ENCODE measurements at places on chromosomes 3 and 15.
A peak's percentile ranks its signal among the peaks of the same experiment; 100 is the strongest.

- no peak for DNase-seq
Observed at GRCh38 chr3:82462977-82463376, 701.5 kb upstream of the GBE1 start.

DNA sequence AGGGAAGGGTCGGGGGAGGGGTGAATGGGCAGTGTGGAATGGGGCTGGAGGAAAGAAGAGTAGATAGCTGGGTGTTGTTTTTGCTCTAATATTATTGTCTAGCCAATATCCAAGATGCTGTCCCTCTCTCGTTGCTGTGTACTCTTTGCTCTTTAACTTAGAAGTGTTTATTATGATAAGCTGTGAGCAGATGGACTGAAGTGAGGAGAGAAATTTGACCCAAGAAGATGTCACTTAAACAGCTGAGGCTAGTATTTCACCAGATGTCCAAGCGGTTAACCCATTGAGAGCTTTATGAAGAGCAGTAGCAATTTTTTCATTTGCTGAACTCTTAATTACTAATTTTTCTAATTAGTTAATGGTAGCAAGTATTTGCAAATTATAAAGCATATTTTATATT, 212.2 kb upstream of the TP63 start:
- no peak for DNase-seq

GRCh38 chr15:41513506-41514227, at the start of gene LTK:
TSS of gene LTK (minus strand) at chr15:41513827. CDS start at chr15:41513709, 118 bp downstream.
- DNase-seq = no peak

- no peak for DNase-seq
Observed at GRCh38 chr3:125280668-125281361, 68.3 kb upstream of the SLC12A8 start.

GRCh38 chr15:90336705-90337141, 15.4 kb upstream of the ZNF774 start:
- DNase-seq = no peak

DNA sequence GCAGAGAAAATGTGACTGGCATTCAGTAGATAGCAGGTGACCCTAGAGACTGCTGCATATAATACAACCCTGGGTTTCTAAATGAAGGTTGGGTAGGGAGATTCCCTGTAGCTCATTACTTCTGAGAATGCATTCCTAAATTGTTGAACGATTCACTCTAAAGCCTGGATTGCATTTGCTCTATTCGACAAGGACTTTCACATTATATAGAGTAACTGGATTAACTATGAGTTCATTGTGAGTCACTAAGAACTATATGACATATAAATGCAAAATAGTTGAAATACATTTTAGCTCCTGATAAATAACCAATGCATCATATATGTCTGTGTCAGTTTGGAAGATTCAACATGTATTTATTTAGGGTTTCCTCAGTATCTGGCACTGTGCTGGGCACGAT, 294.7 kb upstream of the CCDC54 start:
- DNase-seq = no peak

GRCh38 chr3:138456961-138457862, 22.8 kb downstream of the ESYT3 start:
- no peak for DNase-seq

- DNase-seq = no peak
Observed at GRCh38 chr3:65642883-65643282, 395.8 kb downstream of the MAGI1 start.

DNA sequence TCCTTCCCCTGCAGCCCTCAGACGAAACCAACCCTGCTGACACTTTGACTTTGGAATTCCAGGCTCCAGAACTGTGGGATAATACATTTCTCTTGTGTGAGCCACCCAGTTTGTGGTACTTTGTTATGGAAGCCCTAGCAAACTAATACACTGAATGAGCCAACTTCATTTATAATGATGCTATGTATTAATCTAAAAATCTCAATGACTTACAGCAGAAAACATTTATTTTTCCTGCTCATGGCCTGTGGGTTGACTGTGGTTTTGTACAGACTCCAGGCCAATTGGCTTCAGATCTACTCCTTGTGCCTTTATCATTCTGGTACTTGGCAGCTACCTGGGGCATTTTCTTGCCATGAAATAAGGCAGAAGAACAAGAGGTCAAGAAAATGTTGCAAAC, 152.4 kb downstream of the EBLN2 start:
- DNase-seq = no peak

- peak; percentile 49 for DNase-seq
Observed at GRCh38 chr3:184129012-184129411, 6.1 kb upstream of the EIF2B5 start.

- no peak for DNase-seq
Observed at GRCh38 chr3:154749514-154749913, 319.5 kb upstream of the GPR149 start.

GRCh38 chr3:69088063-69088462, 3.3 kb downstream of the ARL6IP5 start:
- DNase-seq = no peak

- no peak for DNase-seq
Observed at GRCh38 chr3:38722781-38723568, 73.5 kb upstream of the SCN5A start.

- DNase-seq = no peak
Observed at GRCh38 chr3:102926618-102927017, 491.8 kb downstream of the ZPLD1 start.

DNA sequence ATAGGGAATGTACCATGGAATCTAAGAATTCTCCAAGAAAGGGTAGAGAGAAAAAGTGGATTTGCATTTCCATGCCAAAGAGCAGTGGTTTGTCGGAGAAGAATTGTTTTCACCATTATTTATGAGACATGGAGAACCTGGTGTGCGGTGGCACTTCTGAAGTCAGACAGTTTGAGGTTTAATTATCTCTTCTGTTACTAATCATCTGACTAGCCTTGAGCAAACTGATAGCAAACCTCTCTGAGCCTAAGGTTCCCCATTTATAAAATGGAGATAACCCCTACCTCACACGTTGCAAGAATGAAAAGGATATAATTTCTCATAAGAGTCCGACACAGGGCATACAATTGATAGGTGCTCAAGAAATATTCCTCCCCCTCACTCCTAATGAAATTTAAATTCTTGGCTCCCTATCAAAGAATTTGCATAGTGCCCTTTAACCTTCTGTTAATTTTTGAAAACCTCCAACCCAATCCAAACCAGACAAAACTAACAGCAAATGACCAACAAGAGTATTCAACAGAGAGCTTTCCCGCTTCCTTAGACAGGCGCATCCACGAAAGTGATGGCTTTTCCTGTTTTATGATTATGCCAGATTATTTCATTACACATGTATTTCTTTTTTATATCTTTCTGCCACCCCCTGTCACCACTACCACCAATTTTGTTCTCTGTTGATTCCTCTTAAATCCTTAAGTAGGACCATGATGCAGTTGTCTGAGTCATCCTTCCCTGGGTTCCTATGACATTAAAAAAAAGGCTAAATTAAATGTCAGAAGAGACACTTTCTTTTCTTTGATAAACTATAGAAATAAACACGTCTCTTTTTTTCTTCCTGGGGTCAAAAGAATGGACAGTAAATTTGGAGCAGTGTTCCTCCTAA, 28.5 kb downstream of the TMEM212 start:
- no peak for DNase-seq

- no peak for DNase-seq
Observed at GRCh38 chr3:50410185-50410584, 50.9 kb upstream of the TMEM115 start.

DNA sequence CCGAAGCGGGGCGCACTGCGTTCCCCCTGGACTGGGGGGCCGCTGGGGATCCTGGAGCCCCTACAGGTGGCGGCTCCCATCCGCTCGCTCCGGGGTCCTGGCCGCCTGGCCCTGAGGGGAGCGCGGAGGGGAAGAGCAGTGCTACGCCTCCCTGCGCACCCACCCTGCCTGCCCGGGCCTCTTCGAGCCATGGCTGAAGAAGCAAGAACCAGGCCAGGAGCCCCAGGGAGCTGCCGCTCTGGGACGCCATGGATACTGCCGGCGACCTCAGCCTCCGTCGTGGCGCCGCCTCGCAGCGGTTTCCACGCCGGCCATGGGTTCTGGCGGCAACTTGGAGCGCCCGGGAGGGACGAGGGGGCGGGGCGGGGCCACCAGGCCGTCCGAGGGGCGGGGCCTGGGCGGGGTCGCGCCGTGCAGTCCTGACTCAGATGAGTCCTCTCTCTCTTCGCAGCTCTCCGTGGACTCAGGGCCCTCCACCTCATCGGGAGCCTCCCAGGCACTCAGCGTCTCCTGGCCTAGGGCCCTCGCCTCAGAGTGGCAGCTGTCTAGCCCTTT, 50.9 kb downstream of the MYL3 start:
- DNase-seq = peak; percentile 73

DNA sequence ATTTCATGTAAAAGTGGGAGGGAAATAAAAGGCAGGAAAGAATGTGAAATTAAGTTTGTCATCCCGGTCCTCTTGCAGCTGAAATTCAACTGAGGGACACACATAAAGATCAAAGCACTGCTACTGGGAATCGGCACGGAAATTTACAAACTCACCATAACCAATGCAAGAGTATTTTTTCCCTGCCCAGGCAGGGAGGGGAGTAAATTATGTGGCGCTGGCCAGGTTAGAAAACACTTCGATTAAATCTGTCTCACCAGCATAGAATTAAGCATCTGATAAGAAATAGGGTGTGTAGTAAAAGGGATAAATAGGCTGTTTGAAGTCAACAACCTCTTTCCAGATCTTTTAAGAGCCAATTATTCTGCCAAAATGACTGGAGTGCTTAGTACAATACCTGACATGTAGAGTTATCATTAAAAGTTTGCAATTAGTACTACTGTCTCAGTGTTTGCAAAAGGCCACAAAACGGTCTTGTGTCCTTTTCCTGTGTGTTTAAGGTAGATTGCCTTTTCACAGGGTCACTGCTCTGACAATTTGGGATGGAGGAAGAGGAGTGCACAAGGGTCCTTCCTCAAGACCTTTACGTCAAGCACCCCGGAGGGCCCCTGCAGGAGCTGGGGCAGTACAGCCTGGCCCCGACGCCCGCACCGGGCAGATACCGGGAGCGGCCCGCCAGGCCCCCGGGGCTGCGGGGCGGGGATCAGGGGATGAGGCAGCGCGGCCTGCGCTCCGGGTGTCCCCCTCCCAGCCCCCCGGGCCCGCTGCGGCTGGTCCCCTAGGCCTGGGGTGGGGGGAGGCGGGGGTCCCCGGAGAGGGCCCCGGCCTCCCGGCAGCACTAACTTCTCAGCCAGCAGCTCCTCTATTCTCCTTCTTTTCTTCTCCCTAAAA, 651 bp downstream of the UBA3 start:
- DNase-seq = no peak

DNA sequence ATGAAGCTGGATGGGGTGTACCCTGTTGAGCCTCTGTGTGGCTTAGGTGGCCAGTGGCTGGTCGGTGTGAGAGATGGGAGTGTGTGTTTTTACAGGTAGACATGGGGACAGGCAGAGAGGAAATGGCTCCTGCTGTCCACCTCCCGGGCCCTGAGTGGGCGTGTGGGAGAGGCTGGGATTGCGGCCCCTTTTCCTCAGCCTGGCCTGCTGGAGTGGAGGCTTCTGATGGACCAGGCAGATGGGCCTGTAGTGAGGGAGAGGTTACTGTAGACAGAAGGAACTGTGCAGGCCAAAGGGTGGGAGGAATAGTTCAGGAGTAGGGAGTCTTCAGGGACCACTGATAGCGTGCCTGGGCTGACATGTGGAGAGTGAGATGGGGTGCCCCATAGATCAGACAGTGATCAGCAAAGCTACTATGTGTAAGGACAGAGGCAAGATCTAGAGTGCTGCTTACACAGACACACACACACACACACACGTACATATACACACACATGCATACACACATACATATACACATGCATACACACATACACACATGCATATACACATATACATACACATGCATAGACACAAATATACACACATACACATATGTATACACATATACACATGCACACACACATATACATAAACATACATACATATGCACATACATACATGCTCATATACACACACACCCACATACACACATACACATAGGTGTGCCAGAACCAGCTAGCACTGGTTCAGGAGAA, 26.4 kb downstream of the ACAA1 start:
- no peak for DNase-seq

DNA sequence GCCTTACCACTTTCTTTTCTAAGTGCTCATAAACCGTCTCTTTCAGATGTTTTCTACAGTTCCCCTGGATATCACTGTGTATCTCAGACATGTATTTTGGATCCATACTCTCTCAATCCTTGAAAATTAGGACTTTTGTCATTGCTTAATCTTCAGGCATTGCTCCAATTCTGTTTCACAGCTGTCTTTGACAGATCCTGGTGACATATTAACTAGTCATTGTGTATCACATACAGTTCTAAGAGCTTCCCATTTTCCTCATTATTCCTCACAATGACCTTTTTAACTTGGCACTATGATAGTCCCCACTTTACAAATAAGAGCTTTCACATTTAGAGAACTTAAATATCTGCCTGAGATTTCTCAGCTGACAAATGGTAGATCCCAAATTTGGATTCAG, 151.7 kb downstream of the CLSTN2 start:
- DNase-seq = no peak

DNA sequence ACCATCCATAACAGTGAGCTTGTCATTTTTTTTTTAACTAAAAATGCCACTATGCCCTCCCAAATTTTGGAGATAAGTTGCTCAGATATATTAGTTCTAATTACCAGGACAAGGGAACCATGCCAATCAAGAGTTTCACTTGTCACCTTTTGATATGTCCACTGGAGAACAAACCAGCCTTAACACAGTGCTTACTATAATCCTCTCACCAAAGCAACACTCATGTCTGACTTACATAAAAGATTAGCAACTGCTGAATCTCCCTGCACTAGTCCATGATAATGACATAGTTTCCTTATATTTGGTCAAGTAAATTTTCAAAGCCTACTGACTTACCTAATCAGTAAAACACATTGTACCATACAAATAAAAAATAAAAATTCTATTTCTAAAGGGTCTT, 44.4 kb downstream of the TTBK2 start:
- no peak for DNase-seq

GRCh38 chr15:38823263-38823662, 258.6 kb upstream of the RASGRP1 start:
- DNase-seq = no peak

GRCh38 chr3:98215051-98215450, 48.6 kb downstream of the OR5H15 start:
- DNase-seq = no peak

- peak; percentile 43 for DNase-seq
Observed at GRCh38 chr15:51726302-51727073, 11.0 kb downstream of the LYSMD2 start.

- DNase-seq = no peak
Observed at GRCh38 chr3:52721730-52722008, 15.8 kb downstream of the SPCS1 start.

DNA sequence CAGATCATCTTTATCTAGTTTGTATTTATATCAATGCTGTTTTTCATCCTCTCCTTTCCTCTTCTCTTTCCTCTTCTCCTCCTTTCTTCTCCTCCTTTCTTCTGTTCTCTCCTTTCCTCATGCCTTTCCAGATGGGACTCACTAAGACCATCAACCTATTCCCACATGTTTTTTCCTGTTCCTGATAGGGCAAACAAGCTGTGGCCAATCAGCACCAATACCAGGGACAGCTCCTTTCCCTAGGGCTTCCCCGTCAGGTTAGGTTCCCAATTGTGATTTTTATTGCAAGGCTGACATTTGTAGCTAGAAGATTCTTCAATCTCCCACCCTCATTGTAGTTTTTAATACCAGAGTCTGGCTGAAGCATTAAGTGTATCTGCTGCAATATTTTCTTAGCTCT, 76.3 kb upstream of the COL8A1 start:
- no peak for DNase-seq

- DNase-seq = no peak
Observed at GRCh38 chr15:70212963-70213315, 115.2 kb upstream of the TLE3 start.

GRCh38 chr3:173957646-173958045, 560.1 kb downstream of the NLGN1 start:
- DNase-seq = no peak

- no peak for DNase-seq
Observed at GRCh38 chr3:185988080-185988815, 50.4 kb upstream of the TRA2B start.
